Fibroblast of pulmonary artery (primary cell): ENCODE measurements at places on chromosomes 5 and 9.

DNA sequence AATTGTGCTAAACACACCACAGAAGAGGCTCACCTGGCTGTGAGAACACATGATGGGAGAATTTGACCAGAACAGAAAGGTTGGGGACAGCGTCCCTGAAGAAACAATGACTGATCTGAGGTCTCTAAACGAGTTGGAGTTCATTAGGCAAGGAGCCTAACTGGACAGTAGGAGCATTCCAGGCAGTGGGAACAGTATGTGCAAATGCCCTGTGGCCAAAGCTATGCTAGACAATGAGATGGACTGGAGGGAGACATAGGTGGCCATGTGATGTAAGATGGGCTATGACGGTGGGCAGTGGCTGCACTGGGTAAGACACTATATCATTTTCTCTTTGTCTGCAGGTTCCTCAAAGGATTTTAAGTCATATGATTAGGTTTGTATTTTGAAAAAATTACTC lies 95.1 kb upstream of the ARAP3 start:
- DNase-seq: no peak

DNA sequence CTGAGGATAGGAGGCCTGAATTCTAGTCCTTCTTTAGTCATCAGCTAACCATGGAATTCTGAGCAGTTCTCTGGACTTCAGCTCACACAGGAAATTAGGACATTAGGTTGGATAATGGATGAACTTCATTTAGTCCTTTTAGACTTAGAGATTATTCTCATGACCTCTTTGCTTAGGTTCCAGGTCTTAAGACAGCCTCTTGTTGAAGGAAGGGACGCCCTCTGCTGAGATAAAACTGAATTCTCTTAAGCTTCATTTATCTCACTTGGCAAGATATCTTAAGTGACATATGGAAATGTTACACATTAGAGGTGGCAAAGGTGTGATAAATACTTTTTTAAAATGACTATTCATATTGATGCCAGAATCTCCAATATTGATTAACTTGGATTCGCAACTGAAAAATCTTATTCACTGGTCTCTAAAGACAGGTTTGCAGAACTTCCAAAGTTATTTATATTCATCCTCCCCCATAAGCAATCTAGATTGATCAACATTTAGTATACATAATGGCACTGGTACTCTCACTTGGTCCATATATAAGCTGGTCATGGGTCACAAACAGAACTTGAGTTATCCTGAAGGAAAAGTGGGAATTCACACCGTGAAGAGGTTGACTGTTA lies 16.9 kb upstream of the ZNF366 start:
- DNase-seq: peak; percentile 95

- peak; percentile 65 for DNase-seq
These were observed 8.0 kb downstream of the NTNG2 start for GRCh38 chr9:132169672-132170392.

- no peak for DNase-seq
These were observed 272.4 kb downstream of the CDK5RAP2 start for GRCh38 chr9:120307599-120307998.

- no peak for DNase-seq
These were observed 122.3 kb downstream of the PAX5 start for GRCh38 chr9:36911601-36912412.

DNA sequence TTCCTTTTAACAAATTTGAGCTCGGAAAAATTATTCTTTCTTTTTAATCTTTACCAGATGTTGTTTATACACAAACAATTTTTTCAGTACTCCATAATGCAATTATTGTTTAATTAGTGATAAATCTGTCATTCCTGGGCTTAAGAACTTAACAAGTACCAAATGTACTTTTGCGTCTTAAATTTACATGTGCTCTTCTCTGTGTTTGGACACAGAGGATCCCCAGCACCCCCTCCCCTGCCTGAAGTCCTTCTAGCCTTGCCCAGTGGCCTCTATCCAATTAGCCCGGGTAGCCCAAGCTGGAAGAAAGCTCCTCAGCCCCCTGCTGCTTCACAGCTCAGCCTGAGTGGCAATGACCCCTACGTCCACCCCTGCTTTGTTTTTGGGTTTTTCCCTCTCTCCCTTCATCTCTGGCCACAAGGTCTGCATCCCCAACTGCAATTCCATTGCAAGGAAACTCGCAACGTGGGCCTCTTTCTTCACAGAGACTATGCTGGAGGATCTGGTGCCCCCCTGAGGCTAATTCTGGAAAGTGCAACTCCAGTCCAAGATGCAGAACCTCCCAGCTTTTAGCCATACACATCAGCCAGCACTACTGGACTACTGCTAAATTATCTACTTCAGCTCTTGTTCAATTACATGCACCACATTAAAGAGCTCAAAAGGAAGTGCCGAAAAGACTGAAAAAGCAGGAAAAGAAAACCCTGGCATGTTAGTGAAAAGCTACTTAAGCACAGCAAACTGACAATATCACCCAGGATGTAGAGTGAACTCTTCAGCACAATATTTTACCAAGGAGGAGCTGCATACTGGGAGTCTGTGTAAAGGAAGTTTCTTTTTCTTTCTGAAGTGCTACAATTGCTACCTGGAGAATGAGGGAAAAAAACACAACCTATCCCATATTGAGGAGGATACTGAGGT lies 186.2 kb downstream of the FANCC start:
- DNase-seq: peak; percentile 73

- no peak for DNase-seq
These were observed 253.0 kb downstream of the EPB41L4A start for GRCh38 chr5:112165897-112166737.

- DNase-seq: no peak
These were observed 82.2 kb downstream of the SHB start for GRCh38 chr9:37986771-37987258.

GRCh38 chr9:82354279-82354659 lies 365.7 kb downstream of the SPATA31D1 start:
- DNase-seq: peak; percentile 48

DNA sequence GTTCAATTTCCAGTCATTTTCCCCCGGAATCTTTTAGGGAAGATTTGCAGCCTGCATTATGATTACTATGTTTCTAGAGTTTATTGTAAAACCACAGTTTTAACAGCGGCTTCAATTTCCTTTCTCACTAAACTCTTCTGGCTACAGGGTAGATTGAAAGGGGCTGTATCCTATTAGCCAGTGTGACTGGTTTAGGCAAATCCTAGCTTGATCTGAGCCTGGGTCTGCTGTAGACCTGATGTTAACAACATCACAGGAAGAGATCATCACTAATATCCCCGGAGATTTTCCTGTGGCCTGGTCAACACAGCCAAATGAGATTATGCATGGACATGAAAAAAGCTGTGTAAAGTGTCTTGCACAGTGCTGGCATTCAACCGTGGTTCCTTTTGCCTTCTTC lies 33.4 kb downstream of the STOM start:
- no peak for DNase-seq

- no peak for DNase-seq
These were observed 59.3 kb downstream of the DPYSL3 start for GRCh38 chr5:147450606-147451005.

- DNase-seq: no peak
These were observed 478.1 kb upstream of the NMUR2 start for GRCh38 chr5:152883066-152883775.

- no peak for DNase-seq
These were observed 249.5 kb upstream of the PTGER4 start for GRCh38 chr5:40430101-40430710.

GRCh38 chr9:4463824-4464223 lies 26.4 kb upstream of the SLC1A1 start:
- peak; percentile 17 for DNase-seq

DNA sequence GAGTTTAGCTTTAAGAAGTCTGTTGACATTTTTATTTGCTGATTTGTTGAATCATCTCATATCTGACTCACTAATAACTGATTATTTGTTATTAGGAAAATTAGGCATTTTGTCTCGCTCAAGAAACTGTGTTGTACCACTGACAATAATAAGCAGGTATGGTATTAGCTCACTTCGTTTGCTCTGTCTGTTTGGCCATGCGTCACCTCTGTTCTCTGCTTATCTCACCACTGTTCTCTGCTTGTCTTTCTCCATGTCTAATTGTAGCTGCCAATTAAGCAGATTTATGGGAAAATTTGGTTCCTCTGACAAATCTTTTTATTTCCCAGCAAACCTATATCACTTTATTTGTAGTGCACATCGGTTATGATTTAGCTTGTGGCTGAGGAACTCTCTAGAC lies 138.9 kb downstream of the WDR41 start:
- DNase-seq: no peak

DNA sequence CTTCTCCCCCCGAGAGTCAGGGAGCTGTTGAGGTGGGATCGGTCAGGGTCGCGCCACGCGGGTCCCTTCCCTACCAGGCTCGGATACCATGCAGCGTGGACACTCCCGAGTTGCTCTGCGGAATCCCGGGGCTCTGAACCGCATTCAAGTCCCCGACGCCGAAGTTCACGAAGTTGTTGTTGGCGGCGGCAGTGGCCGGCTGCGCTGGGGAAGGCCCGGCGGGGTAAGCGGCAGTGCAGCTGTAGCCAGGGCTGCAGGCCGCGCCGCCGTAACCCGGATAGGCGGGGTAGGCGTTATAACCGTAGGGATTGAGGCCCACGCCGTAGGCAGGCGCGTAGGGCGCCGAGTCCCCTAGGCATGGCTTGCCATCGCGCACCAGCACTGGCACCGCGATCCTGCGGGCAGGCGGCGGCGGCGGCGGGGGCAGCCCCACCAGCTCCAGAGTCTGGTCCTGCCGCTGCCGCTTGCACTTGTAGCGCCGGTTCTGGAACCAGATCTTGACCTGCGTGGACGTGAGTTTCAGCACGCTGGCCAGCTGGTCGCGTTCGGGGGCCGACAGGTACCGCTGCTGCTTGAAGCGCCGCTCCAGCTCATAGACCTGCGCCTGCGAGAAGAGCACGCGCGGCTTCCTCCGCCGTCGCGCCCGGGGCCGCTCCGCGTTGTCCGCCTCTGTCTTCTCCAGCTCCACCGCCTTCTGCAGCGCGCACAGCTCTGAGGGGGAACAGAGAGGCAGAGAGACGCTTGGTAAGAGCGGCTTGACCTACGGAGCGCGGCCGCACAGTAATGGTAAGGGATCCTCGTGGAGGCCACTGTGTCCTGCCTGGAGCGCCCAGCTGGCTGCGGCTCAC lies 2.3 kb downstream of the NKX2-5 start:
- DNase-seq: no peak

GRCh38 chr9:9783211-9783610 lies 829.6 kb downstream of the PTPRD start:
- DNase-seq: no peak

- no peak for DNase-seq
These were observed 19.0 kb downstream of the CMBL start for GRCh38 chr5:10288592-10289219.

DNA sequence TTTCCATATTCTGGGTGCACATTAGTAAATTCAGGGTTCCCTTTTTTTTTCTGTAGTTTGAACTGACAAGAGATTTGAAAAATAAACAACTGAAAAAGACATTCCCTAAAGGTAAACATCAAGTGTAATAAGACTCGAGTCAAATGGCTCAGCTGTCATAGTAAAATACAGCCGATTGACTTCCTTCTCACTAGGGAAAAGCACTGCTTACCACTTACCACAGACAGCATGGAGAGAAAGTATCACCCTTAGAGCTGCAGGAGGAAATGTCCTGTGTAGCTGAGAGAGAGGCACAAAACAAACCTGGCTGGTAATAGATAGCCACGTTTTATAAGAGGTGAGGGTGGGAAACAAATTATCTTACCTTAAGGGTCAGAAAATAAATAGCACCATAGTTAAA lies 12.1 kb upstream of the DMAC1 start:
- DNase-seq: no peak

DNA sequence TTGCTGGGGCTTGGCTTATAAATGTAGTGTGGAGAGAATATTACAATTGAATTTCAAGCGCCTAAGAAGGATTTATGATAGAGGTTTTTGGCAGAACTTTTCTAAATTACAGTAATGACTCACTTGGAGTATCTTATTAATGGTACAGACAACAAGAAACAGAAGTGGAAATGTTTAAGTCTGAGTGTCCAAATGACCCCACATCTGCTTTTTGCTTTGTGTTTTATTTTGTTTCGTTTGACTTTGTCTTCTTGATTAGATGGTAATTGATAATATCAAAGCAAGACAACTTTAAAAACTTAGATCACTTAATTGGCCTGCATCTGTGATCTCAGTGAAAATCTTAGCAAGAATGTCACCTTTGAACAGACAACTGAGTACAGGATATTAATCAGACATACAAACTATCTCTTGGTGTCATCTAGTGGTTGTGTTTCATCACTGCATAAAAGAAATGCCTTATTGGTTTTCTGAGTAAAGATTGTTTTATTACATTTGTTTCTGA lies 577.4 kb downstream of the ISL1 start:
- peak; percentile 0 for DNase-seq

- DNase-seq: peak; percentile 63
These were observed 199.7 kb downstream of the GLIS3 start for GRCh38 chr9:4099976-4100735.

- no peak for DNase-seq
These were observed 539 bp downstream of the POC5 start for GRCh38 chr5:75716715-75717081.
